Smooth muscle cell of trachea (primary cell): ENCODE measurements at places on chromosomes 5 and 9. TPM values are rescaled to one million over a fixed set of nuclear protein-coding genes. Genes with fewer than 3 reads are reported as not detected.

The TRPM3 gene
- total RNA-seq, result under 0.01 and 0.44 TPM in 2 replicates

The PCDHGA2 gene
- 3.3 and 6.6 TPM in 2 replicates for total RNA-seq

The PRR16 gene
- 5.8 and 9.3 TPM in 2 replicates for total RNA-seq

The PTCH1 gene
- total RNA-seq, result 4.8 and 7.1 TPM in 2 replicates

The OR1J2 gene
- not detected in 2 replicates for total RNA-seq

The ADAMTS12 gene
- 8.9 and 12.1 TPM in 2 replicates for total RNA-seq

The ARHGEF28 gene
- total RNA-seq, result 19.0 and 32.6 TPM in 2 replicates

The NR5A1 gene
- total RNA-seq, result not detected in 2 replicates

The SEMA4D gene
- total RNA-seq, result 0.58 and 0.66 TPM in 2 replicates

The SLC34A3 gene
- under 0.01 TPM in 1 of 2 replicates, not detected in the other for total RNA-seq

The GM2A gene
- 30.3 and 55.6 TPM in 2 replicates for total RNA-seq

The PTGES gene
- total RNA-seq, result 9.5 and 84.5 TPM in 2 replicates

The TRMO gene
- 13.1 and 15.9 TPM in 2 replicates for total RNA-seq

The SLC22A4 gene
- 2.2 and 3.0 TPM in 2 replicates for total RNA-seq

The SPINK13 gene
- not detected in 2 replicates for total RNA-seq

The F12 gene
- total RNA-seq, result 0.17 TPM in 1 of 2 replicates, not detected in the other

The SNCAIP gene
- under 0.01 and 0.66 TPM in 2 replicates for total RNA-seq

The GABRG2 gene
- total RNA-seq, result not detected in 2 replicates

The RNF14 gene
- 71.6 and 72.6 TPM in 2 replicates for total RNA-seq

The TSLP gene
- 5.7 and 6.5 TPM in 2 replicates for total RNA-seq

The FOXD4L5 gene
- 0.15 and 0.17 TPM in 2 replicates for total RNA-seq

The TOMM5 gene
- total RNA-seq, result 129 and 149 TPM in 2 replicates

The CANX gene
- 606 and 677 TPM in 2 replicates for total RNA-seq

The CDC25C gene
- total RNA-seq, result 0.66 and 13.7 TPM in 2 replicates

The PRDM9 gene
- not detected in 2 replicates for total RNA-seq

The PCDHGB5 gene
- 27.9 and 40.4 TPM in 2 replicates for total RNA-seq

The PITX1 gene
- 3.6 and 12.6 TPM in 2 replicates for total RNA-seq

The SPINK6 gene
- total RNA-seq, result not detected in 2 replicates

The TNIP1 gene
- 56.0 and 87.7 TPM in 2 replicates for total RNA-seq

The STKLD1 gene
- 1.2 TPM in 2 replicates for total RNA-seq

The LCN1 gene
- not detected in 2 replicates for total RNA-seq

The ANKRD34B gene
- total RNA-seq, result not detected in 2 replicates

The ADAM19 gene
- 9.7 and 14.2 TPM in 2 replicates for total RNA-seq

The PDE6A gene
- not detected in 2 replicates for total RNA-seq

The NPR3 gene
- total RNA-seq, result 82.2 and 123 TPM in 2 replicates

The HTR4 gene
- not detected in 2 replicates for total RNA-seq

The MSX2 gene
- total RNA-seq, result 1.9 and 15.9 TPM in 2 replicates

The ADAMTS19 gene
- 0.33 and 0.73 TPM in 2 replicates for total RNA-seq

The IL13 gene
- total RNA-seq, result not detected in 2 replicates

The EPB41L4B gene
- 0.15 and 0.66 TPM in 2 replicates for total RNA-seq

The SYK gene
- not detected in 2 replicates for total RNA-seq

The ECSCR gene
- total RNA-seq, result 0.33 and 1.2 TPM in 2 replicates

The CYLC2 gene
- total RNA-seq, result not detected in 2 replicates

The SPAG8 gene
- total RNA-seq, result 0.99 and 1.5 TPM in 2 replicates
